Cardiac septum (tissue), 1 donor: ENCODE measurements at places on chromosomes 6 and 20.

DNA sequence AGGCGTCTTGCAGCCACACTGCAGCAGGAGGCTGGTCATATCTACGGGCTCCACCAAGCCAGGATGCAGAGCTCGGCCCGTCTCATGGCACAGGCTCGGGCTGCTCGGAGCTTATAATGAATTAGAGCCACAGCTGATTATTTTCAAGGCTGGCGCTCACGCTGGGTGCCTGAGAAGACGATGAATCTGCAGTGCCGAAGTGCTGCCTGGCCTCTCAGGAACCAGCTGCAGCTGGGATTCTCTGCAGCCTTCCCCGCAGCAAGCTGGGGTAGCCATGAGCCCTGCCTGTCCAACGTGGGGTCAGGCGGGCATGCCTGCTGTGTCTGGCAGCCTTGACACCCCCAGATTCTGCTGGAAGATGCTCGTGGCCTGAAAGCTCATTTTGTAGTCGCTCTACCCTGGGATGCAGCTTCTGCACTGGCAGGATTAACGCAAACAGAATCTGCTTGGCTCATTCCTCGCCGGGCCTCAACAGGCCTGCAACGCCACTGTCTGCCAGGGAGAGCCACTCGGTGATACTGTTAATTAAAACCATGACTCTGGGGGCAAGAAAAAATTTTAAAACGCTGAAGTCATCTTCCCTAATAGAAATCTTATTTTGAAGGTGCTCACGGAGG is 104.3 kb downstream of the CDH26 start:
- no peak for DNase-seq

- no peak for DNase-seq
These were observed 9.0 kb downstream of the TPBG start for GRCh38 chr6:82372656-82373055.

GRCh38 chr6:81940451-81940985 is 188.0 kb upstream of the TENT5A start:
- no peak for DNase-seq

DNA sequence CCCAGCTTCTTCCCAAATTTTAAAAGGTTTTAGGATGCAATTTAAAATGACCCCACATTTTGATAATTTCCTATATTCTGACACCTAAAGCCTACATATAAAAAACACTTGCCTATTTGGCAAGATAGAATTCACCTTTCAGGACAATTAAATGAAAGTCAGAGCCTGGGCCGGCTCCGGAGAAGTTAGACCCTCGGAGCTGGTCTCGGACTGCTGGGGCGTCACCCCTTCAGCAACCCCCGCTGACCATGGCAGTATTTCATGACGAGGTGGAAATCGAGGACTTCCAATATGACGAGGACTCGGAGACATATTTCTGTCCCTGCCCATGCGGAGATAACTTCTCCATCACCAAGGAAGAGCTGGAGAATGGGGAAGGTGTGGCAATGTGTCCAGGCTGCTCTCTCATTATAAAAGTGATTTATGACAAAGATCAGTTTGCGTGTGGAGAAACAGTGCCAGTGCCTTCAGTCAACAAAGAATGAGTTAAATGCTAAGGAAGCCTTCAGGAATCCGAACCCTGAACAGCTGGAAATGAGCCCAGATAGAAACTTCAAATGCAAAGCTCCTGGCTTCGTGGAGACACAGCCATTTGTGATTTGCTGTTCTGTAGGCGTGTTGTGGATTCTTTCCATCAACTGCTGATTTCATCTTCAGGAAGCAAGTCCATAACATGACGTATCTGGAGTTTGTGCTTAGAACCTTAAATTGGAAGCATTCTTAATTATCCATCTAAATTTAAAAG is 16.0 kb downstream of the TCFL5 start:
- no peak for DNase-seq

DNA sequence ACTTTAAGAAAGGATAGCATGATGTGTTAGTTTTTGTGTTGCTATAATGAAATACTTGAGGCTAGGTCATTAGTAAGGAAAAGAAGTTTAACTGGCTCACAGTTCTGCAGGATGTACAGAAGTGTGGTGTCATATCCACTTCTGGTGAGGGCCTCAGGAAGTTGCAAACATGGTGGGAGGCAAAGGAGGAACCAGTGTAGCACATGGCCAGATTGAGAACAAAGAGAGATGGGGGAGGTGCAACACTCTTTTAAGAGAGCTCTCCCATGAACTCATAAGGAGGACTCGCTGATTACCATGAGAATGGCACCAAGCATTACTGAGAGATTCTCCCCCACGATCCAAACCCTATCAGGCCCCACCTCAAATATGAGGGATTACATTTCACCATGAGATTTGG is 265.4 kb downstream of the RIMS1 start:
- DNase-seq, result no peak

DNA sequence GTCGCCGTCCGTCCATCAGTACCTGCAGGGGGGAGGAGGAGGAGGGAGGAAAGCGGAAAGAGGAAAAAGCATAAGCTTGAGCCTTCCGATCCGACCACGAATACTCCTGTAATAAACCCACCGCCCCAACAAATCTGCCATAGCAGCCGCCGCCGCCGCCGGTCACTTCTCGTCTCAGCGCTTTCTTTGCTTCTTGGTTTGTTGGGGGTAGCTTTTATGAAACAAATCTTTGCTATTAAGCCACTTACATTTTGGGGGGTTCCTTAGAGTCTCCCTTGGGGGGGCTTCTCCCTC is 277 bp downstream of the ADGRB3 start:
- DNase-seq, result no peak

DNA sequence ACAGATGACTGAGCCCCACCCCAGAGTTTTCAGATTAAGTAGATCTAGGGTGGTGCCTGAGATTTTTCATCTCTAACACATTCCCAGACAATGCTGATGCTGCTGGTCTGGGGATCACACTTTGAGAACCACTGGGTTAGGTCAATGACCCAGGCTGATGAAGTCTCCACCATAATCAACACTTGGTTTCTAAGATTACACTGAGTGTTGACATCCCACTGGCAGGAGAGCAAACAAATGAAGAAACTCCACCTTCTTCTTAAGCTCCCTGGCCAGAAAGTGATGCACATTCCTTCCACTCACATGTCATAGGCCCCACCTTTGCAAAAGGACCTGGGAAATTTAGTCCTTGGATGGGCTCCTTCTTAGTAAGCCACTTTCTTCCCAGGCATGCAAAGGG is 53.1 kb downstream of the MAFB start:
- DNase-seq, result no peak

- no peak for DNase-seq
These were observed 65.6 kb downstream of the CDC5L start for GRCh38 chr6:44453146-44453545.

GRCh38 chr6:71139249-71139648 is 149.4 kb upstream of the OGFRL1 start:
- DNase-seq, result no peak

DNA sequence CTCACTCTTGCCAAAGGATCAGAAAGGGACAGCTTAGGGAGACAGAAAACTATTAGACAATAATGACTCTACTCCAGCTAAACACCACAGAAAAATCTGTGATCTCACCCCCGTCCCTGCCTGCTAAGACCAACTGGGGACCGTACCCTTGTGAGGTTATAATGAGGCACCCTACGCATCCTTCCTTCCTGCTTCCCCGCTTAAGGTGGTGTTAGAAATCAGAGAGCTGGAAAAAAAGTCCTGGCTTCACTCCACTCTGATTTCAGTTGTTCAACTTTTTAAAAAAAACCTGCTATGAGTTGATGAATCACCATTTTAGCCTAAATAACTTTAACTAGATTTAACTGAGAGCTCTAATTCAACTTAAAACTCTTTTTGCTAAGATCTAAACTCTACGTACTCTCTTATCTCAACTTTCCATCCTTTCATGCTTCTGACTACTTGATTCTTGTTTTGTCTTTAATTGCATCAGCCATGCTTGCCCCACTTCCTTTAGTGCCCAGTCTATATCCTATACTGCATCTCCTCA is 35.8 kb upstream of the TMEM14A start:
- DNase-seq, result no peak

DNA sequence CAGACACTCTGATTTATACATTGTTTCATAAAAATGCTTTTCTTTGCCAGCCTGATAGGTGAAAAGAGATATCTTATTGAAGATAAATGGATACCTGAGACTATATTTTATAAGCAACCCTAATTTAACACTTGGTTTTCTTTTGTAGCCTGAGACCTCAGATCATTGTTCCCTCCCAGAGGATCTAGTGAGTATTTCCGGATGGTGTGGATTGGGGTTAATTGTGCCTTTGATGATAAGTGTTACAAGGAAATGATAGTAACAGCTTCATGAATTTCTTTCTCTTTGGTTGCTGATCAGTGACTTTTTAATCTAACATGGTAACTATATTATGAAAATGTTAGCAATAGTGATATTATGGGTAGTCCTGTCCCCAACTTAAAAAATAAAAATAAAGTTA is 30.4 kb downstream of the KDM1B start:
- DNase-seq, result no peak

DNA sequence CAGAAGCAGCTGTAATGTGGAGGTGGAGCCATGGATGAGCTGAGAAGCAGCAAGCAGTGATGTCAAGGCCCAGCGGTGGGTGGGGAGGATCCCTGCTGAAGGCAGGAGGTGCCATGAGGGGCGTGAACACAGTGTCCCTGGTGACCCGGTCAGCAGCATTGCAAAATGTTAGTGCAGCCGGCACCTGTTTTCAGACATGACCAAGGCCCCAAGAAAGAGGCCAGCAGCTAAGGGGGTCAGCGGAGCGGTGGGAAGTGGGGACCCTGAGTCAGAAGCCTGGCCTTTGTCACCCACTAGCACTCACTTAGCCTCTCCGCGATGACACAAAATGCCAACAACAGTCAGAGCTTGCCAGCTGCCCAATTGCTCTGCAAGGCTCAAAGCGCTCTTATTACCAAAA is 51.9 kb downstream of the TMEM242 start:
- peak; percentile 63 for DNase-seq

DNA sequence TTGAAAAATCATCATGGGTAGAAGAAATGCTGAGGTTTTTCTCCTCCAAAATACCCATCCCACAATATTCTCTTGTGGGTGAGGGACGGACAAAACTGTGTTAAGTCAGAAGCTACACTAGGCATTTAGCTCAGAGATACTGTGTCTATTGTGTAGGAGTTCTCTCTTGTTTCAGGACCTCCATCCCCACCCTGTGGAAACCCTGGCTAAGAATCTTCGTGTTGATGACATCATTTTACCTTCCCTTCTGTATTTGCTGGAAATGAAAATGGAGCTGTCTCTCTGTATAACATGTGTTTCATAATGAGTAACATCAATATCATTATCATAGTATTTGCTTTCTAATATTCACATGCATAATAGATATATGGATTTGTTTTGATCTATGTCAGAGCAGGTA is 1193.0 kb upstream of the CITED2 start:
- DNase-seq, result no peak

GRCh38 chr6:40049128-40049527 is 114.9 kb upstream of the MOCS1 start:
- DNase-seq, result no peak

DNA sequence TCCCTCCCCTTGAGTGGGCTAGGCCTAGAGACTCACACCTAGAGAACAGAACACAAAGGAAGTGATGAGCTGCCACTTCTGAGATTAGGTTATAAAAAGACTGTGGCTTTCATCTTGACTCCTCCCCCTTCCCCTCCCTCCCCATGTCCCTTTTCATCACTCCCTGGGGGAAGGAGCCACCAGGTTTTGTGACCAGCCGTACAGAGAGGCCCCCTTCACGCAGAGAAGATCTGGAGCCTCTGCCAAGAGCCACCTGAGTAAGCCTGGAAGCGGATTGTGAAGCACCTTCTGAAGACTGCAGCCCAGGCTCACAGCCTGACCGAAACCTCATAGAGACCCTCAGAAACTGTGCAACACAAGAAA is 118.4 kb upstream of the NXT1 start:
- DNase-seq, result no peak

- no peak for DNase-seq
These were observed 311.8 kb upstream of the MMS22L start for GRCh38 chr6:97594844-97595243.
